ENCODE measurements at places on chromosomes 4 and X.

DNA sequence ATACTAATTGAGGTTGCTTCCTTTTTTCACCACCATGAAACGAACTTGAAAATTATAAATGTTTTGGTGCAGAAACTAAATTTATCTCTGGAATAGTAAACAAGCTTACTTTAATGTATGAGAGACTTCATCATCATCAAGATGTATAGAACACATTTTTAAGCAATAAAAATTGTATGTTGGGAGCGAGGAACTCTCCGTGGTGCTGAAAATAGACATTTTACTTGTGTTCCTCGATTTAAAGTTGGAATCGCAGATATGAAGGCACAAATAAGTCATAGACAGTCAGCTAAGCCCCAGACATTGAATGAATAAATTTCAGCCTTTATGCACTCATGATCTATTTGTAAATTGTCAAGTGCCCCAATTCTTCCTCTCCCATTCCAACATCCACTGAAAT is 310.7 kb downstream of the STK32B start:
- no peak overlapping the region for H3K27ac ChIP-seq
- no peak overlapping the region for H3K4me3 ChIP-seq
- H3K36me3 ChIP-seq: no peaks in the 10 kb centered on the region
- H3K4me1 ChIP-seq: 0 out of 2 replicates have a peak, but pooled peaks cover 6% of the 10 kb centered on the region

GRCh38 chr4:83389037-83389720 is 54.5 kb upstream of the HPSE start:
- no peaks in the 10 kb centered on the region for H3K36me3 ChIP-seq
- no peak overlapping the region for H3K4me3 ChIP-seq
- no peak overlapping the region for H3K27ac ChIP-seq
- H3K27me3 ChIP-seq: no peaks in the 10 kb centered on the region

DNA sequence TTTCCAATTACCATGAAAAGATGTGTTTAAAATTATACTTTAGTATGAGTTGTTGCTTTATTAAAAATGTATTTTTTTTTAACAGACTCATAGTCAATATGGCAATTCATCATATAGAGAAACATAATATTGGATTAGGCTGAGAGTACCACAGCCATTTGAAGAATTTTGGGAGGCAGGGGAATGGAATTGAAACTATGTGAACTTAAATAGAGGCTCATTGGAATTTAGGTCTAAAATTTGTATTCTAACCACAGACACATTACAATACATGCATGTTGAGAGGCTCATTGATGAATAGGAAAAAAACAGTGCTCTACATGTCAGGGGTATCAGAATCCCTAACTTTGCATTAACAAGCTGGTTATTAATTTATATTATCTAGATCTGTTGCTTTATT is 269.6 kb downstream of the DKK2 start:
- no peaks in the 10 kb centered on the region for H3K27me3 ChIP-seq
- H3K4me3 ChIP-seq: no peak overlapping the region
- no peak for DNase-seq
- no peak overlapping the region for H3K27ac ChIP-seq
- H3K36me3 ChIP-seq: no peaks in the 10 kb centered on the region

DNA sequence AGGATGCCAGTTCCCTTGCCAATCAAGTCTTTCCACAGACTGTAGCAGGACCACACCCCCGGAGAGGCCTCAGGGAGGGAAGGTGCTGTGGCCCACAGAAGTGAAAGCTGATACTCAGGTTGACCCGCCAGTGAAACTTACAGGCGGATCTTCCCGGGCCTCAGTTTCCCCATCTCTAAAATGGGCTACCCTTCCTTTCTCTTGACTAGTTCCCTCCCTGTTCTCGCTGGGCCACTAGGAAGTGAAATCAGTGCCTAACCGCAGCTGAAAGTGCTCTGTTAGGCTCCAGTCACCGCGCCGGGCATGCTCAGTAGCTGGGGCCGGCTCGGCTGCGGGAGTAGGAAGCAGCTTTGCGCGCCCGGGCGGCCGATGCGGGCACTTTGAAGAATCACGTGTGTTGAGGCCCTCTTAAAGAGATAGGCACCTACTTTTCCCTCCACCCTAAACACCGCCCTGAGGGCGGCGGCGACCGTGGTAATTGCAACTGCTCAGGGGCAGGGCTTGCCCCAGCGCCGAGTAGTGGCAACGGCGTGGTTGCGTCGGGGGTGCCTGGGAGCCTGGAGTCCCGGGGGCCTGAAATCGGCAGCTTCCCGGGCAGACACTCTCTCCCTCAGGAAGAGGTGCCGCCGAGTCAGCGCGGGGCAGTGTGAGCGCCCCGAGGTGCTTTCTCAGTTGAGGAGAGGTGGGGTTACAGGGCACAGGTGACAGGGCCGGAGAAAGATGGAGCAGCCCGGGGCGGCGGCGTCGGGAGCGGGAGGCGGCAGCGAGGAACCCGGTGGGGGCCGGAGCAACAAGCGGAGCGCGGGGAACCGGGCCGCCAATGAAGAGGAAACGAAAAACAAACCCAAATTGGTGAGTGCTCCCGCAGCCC is at the start of gene DIAPH2:
DIAPH2 (plus strand) TSS at position 504 of the 871 bp plus-strand sequence.
- H3K4me3 ChIP-seq: peak within 1 kb of the TSS; percentile 73
- no peaks in the 10 kb centered on the region for H3K4me1 ChIP-seq
- no peaks in the 10 kb centered on the region for H3K27me3 ChIP-seq

All from MM.1S (cell line).